Hematopoietic multipotent progenitor cell treated with erythropoietin and hydrocortisone succinate and interleukin-3 and kit ligand, for 4 days (in vitro differentiated cells): ENCODE measurements at places on chromosomes 2 and 18.

DNA sequence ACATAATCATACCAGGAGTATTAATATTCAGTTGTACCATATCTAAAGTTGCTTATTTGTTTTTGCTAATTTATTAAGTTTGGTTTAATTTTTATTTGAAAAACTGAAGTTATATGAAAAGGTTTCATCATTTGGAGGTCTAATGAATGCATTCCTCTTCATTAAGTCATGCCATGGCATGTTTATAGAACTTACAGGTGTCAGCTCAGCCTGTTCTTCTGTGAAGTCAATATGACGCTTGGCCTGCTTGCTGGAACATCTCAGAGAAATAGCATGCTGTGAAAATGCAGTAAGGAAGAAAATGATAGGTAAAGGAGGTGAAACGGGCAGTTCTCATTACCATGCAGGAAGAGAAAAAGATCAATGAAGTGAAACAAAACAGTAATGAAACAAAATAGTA lies 58.2 kb downstream of the RAPH1 start:
- no peak for DNase-seq

- no peak for DNase-seq
Measured at GRCh38 chr2:176790468-176790867, 422.1 kb upstream of the HNRNPA3 start.

GRCh38 chr2:240383099-240383758 lies 52.2 kb upstream of the GPC1 start:
- no peak for DNase-seq

- DNase-seq = peak; percentile 46
Measured at GRCh38 chr2:85545780-85546240, 6.8 kb downstream of the MAT2A start.

DNA sequence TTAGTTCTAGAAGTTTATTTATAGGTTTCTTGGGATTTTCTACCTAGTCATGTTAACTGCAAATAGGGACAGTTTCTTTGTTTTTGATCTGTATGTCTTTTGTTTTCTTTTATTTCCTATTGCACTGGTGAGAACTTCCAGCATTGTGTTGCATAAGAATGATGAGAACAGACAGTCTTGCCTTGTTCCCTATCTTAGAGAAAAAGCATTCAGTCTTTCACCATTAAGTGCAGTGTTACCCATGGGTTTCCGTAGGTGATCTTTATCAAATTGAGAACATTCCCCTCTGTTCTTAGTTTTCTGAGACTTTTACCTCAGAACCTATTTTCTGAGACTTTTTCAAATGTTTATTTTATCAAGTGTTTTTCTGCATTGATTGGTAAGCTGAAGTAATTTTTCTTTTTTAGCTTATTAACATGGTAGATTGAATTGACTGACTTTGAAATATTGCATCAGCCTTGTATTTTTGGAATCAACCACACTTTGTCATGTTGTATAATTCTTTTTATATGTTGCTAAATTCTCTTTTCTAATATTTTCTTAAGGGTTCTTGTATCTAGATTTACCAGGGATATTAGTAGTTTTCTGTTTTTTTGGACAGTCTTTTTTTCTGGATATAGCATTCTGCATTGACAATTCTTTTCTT lies 17.2 kb downstream of the MFSD6 start:
- DNase-seq = peak; percentile 72

- no peak for DNase-seq
Measured at GRCh38 chr2:142841788-142842187, 35.7 kb upstream of the KYNU start.

DNA sequence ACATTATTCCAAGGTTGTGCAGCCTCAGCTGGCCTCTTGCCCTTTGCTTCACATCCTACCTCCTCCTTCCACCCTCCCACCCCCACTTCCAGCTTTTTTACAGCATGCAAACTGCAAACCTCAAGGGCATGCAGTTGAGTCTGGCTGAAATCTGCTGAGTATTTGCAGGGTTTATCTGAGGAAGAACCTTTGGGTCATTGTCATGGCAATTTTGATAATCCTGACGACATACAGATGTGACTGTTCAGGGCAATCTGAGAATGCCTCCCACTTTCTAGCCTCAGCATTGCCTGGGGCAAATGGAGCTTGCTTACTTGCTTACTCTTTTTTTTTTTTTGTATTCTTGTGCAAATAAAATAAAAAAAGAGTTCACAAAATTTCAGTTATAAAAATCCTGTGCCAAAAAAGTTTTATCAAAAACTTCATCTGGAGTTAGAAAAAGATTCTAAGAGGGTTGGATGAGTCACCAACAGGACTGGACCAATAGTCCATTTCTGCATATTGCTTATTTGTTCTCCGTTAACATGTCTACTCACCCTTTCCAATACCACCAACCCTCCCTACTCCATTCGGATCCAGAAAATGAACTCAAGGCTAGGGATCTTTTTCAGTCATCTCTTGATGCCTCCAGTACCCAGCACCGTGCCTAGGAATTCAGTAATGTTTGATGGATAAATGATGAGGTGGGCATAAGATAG lies 23.6 kb upstream of the LHCGR start:
- DNase-seq = no peak

- DNase-seq = peak; percentile 43
Measured at GRCh38 chr2:98516571-98516970, 71.9 kb downstream of the INPP4A start.

- no peak for DNase-seq
Measured at GRCh38 chr2:234454433-234454832, 42.4 kb downstream of the ARL4C start.

GRCh38 chr2:145975406-145975805 lies 1455.5 kb upstream of the ZEB2 start:
- DNase-seq = no peak

DNA sequence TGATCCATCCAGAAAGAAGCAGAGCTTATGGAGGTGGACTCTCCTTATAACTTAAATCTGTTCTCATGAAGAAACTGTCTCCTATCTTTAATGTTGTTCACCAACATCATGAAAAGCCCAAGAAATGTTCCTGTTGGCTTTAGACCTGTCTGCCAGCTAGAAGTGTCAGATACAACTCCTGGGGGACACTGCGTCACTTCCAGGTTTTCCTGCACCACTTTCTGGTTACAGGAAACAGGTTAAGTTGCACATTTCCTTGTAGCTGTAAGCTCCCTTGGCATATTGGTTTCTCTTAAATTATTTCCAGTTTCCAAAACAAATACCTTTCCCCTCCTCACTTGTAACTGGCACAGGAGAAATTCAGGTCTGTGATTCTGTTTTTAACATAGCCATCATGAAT lies 2.9 kb downstream of the CEP68 start:
- DNase-seq = no peak

DNA sequence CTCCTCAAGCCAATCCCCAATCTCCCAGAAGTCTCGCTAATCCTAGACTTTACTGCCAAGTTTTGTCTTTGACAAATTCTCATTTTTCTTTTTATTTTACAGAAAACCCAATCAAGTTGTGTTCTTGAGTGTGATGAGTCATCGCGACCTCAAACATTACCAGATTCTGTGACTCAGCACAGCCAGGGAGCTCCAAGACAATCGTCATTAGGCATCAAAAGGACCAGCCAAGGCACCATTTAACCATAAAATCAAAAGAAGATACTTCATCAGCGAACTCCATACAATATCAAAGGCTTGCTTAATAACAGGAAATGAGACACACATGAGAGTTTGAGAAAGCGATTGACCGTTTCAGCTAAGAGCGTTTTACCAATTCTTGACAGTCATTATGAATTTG lies 146.2 kb upstream of the AGAP1 start:
- no peak for DNase-seq

- no peak for DNase-seq
Measured at GRCh38 chr2:197269815-197270214, 40.8 kb downstream of the ANKRD44 start.

DNA sequence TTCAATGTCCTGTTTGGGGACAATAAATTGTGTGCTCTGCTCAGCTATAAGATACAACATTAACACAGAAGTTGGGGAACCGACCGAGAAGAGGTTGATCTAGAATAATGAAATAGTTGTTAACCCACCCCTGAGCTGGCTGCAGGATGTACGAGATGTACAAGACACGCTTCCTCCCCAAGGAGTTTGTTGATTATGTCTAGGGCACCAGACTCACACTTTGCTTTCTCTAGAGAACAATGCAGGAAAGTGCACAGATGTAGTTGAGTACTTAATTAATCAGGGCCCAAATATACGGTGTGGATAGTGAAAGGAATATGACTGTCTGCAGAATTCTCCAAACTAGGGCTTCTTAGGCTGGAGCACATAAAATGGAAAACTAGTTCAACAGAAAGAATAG lies 415.2 kb upstream of the TNP1 start:
- DNase-seq = no peak

DNA sequence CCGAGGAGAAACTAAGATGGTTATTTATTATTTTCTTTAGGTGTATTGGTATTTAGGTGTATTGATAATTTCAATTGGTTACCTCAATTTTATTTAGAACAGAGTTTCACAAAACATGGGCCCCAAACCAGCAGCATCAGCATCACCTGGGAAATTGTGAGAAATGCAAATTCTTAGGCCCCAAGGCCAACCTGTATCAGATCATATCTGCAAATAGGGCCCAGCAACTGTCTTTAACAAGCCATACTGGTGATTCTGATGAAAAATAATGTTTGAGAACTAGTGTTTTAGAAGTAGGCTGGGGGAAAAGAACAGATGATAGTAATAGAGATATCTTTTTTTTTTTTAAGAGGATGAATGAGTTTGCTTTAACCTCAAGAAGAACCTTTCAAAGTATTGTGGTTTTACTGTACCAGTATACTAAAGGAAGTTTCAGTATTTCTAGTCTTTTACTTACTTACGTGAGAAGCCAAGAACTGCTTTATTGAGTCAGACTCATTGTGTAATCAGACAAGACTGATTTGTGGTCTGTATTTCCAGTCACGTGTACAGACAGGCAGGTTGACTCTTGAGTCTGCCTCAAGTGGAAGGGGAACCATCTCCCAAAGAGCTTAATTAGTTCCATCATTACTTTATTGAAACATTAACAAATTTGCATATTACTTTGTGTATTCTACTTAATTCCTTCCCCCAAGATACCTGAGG lies 60.4 kb upstream of the GAREM1 start:
- peak; percentile 81 for DNase-seq
